ENCODE measurements at places on chromosomes 6 and 20.

- no peak for DNase-seq
Observed at GRCh38 chr6:158270389-158271127, 41.7 kb upstream of the TULP4 start.

DNA sequence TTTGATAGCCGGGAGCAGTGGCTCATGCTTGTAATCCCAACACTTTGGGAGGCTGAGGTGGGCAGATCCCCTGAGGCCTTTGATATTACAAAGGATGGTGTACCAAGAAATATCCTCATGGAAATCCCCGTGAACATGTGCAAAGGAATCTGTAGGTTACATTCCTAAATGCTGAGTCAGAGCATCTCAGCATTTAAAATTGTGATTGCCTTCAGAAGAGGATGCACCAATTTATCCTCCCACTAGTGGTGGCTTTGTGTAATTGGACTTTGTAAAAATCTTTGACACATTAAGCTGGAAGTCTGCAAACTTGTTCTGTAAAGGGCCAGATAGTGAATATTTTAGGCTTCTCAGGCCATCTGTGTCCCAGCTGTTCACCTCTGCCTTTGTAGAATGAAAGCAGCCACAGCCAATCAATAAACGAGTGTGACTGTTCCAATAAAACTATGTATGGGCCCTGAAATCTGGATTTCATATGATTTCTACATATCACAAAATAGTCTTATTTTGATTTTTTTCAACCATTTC, 11.8 kb downstream of the TMEM14B start:
- no peak for DNase-seq

GRCh38 chr6:163904186-163904585, 489.7 kb downstream of the QKI start:
- no peak for DNase-seq

DNA sequence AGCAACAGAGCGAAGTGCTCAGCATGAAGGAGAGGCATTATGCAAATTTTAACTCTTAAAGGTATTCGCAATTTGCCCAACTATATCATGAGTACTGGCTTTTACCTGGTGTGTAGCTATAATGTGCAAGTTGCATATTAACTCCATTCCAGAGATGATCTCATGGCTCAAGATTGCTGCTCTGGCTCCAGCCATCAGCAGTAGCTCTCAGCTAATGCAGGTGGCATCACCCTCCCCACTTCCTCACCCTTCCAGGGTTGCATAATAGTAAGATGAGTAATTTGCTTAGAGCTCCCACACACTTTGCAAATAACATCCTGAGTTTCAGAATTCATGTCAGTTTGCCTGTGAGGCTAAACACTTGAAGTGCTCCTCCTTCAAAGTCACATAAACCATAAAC, 15.9 kb upstream of the PCSK2 start:
- DNase-seq, result no peak

GRCh38 chr20:43642548-43642947, 24.4 kb upstream of the MYBL2 start:
- DNase-seq, result no peak

GRCh38 chr20:56431471-56431870, 19.4 kb downstream of the CASS4 start:
- DNase-seq, result no peak

- DNase-seq, result no peak
Observed at GRCh38 chr6:28710466-28711191, 184.9 kb downstream of the GPX5 start.

DNA sequence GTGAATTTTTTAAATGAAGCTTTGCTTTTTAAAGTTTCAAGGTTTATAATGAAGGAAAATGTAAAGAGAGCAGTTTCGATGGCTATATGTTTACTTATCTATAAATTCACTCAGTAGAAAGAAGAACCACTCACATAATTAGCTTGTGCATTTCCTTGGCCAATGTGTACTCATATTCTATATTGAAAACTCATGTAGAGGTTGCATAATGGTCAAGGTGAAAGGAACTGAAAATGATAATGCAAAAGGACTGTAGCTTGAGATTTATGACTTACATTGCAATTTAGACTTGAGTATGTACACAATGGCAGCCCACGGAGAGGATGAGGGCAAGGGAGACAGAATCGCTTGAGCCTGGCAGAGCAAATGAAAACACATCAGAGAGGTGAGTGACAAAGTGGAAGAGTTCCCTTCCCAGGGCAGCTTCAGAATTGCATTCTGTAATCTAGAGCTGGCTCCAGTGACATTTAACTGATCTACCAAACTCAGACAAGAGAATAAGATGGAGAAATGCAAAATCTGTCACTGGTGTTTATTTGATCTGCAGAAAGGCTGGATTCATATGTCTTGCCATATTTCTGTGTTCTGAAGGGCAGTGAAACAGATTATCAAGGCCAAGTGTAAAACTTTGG, 191.8 kb downstream of the TMEM200A start:
- DNase-seq, result no peak

GRCh38 chr6:16825784-16826183, 64.5 kb upstream of the ATXN1 start:
- no peak for DNase-seq

DNA sequence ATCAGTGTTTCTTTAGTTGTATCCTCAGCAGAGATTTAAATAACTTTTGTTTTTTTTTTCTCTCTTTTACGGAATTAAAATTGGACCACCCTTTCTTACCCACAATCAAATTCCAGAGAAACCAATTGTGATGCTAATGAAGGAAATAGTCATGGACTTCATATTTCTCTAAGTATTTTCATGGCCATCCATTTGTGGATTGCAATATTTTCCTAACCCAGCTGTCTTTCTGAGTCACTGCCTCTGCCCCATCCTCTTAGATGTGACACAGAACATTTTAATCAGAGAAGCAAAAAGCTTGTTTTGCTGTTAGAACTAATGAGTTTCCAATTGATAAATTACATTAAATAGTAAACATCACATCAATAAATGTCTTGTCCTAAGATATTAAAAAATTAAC, 405.5 kb upstream of the ADGRB3 start:
- no peak for DNase-seq

DNA sequence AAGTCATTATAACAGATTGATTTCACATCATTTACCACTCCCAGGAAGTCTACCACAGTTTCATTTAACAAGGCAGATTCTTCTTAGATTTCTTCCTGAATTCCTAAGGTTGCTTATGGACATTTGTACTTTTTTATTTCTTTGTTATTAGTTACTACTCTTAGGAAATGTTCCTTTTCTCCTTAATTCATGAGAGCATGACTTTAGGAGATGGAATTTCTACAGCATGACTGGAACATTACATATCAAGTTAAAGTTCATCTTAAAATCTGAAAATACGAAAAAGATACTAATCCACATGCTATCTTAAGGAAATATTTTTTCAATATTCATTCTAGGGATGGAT, 22.3 kb downstream of the CNKSR3 start:
- DNase-seq, result no peak

DNA sequence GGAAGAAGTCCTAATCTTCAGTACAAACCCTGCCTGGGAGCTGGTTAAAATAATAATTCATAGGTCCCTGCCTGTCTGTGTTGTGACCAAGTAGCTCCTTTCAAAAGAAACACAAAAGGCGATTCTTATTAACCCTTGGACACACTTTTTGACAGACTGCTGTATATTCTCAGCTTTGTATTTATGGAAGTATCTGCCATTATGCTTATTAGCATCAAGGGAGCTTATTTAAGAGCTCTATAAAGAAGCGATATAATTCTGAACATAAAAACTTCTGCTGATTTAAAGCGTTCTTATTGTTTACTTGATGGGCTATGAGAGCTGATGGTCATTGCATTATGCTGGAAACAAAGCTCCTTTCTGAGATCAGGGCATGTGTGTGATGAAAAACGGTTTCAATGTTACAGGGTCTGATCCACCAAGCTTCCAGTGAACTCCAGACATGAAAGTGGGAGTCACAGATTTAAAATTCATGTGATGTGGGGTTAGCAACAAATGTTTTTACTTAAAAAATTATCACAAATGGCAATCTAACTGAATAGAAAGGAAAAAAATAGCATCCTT, 181.8 kb upstream of the PDE10A start:
- DNase-seq, result no peak

GRCh38 chr20:51487565-51488268, 54.8 kb downstream of the NFATC2 start:
- peak; percentile 26 for DNase-seq

Data from caudate nucleus (tissue), 63 donors.